ENCODE measurements at places on chromosomes 7 and 10.

- DNase-seq: no peak
Measured at GRCh38 chr7:52715701-52716100, 319.7 kb upstream of the POM121L12 start.

GRCh38 chr10:75211007-75211691, 553 bp downstream of the VDAC2 start:
- DNase-seq: peak; percentile 9

GRCh38 chr7:98303906-98304305, 22.4 kb downstream of the BRI3 start:
- no peak for DNase-seq

GRCh38 chr10:4130685-4131084, 345.7 kb upstream of the KLF6 start:
- no peak for DNase-seq

DNA sequence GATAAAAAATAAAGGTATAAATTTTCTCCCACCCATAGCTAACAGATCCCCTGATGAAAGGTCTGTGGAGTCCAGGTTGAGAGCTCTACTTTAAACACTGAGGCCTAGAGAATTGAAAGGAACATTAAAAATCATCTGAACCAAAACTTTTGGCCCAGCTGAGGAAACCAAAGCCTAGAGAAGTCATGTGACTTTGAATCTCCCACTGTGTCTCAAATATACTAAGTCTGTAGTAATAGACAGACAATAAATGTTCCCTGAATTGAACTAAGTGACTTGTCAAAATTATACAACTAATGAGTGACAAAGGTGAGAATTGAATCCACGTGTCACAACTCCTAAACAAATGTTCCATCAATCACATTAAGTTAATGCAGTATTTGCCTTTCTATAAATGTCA, 5.7 kb downstream of the GBX1 start:
- DNase-seq: no peak

DNA sequence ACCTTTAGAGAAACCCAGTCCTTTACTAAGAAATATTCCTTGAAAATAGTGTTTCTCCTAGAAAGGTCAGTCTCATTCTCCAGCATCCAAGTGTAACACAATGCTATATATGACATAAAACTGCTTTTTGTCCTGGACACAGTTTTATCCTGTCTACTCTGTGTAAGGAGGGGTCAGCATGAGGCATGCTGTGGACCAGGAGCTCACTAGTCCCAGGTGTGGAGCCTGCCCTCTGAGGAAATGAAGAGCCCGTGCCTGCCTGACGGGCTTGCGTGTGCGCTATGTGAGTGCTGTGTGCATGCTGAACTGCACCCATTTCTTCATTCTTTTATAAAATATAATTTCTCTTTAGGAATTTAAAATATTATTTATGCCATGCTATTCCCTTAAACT, 182.8 kb upstream of the CDCA7L start:
- no peak for DNase-seq

GRCh38 chr7:98420966-98421612, 20.2 kb upstream of the BAIAP2L1 start:
- DNase-seq: peak; percentile 77

DNA sequence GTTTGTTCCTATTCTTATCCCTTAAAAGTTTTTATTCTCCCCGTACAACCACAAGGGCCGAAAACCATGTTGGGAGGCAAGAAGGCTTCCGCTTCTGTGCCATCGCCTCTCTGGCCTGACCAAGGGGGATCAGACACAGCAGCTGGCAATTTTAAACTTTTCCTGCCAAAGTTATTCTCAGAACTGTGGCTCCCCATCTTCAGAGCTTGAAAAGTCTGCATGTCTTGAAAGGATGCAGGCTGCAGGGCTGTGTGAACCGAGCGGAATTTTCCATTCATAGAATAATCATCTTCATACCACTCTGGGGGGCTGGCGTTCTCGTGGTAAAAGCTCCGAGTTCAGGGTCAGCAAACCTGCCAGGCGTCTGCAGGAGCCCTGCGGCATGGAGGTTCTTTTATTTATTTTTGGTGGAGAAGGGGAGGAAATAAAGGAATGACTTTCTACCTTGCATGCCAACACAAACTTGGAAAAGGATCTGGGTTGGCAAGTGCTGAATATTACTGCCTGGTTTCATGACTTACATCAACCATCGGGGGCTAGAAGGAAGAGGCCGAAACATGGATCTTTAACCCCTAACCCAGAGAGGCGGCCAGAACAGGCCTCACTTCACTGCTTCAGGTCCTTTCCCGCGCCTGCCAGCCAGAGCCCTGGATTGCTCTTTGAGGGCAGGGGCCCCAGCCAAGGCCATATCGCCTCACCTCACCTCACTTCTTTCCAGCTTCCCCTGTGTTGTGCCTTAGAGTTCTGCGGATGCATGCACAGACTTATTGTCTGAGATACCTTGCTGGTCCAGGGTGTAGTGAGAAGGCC, 3.0 kb upstream of the NANOS1 start:
- DNase-seq: no peak

- DNase-seq: peak; percentile 32
Measured at GRCh38 chr7:116953906-116954838, 871 bp downstream of the ST7 start.

GRCh38 chr10:17585016-17585415, 32.2 kb downstream of the HACD1 start:
- DNase-seq: no peak

DNA sequence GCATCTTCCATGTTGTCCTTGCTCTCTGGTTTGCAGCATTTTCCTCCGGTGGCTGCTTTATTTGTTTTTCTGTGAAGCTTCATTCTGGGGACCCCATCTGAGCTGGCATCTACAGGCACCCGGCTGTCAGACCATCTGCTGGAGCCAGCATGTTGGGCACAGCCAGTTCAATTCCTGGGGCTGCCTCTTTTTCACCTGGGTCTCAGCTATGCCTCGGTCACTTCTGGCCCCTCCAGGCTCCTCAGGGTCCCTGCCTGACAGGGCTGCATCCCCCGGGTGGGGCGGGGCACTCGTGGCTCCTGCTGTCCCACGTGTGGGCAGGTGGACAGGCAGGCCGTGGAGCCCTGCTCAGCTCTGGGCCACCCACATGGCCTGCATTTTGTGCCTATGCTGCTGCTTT, 8.1 kb downstream of the SCART1 start:
- no peak for DNase-seq

DNA sequence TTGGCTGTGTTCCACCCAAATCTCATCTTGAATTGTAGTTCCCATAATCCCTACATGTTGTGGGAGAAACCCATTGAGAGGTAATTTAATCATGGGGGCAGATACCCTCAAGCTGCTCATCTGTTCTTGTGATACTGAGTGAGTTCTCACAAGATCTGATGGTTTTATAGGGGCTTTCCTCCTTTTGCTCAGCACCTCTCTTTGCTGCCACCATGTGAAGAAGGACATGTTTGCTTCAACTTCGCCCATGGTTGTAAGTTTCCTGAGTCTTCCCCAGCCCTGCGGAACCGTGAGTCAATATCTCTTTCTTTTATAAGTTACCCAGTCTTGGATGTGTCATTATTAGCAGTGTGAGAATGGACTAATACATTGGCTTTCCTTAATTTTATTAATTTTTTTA, 527.8 kb downstream of the MDFIC start:
- no peak for DNase-seq

DNA sequence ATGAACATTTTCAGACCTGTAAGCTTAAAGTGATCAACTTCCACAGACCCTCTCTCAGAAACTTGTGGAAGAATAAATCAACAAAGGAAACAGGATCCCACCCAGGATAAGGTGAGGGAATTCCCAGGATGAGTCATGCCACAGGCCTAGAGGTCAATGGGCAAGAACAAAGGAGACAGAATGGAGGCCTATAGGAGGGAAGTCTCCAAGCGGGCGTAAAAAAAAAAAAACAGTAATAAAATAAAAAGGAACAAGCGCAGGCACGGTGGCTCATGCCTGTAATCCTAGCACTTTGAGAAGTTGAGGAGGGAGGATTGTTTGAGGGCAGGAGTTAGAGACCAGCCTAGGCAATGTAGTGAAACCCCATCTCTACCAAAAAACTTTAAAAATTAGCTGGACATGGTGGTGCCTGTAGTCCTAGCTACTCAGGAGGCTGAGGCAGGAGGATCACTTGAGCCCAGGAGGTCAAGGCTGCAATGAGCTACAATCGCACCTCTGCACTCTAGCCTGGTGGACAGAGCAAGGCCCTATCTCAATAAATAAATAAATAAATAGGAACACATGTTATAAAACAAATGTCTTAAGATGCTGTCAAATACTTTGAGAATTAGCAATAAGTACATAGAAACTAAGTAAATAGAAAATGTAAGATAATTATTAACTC, 8.4 kb downstream of the SORBS1 start:
- DNase-seq: no peak

DNA sequence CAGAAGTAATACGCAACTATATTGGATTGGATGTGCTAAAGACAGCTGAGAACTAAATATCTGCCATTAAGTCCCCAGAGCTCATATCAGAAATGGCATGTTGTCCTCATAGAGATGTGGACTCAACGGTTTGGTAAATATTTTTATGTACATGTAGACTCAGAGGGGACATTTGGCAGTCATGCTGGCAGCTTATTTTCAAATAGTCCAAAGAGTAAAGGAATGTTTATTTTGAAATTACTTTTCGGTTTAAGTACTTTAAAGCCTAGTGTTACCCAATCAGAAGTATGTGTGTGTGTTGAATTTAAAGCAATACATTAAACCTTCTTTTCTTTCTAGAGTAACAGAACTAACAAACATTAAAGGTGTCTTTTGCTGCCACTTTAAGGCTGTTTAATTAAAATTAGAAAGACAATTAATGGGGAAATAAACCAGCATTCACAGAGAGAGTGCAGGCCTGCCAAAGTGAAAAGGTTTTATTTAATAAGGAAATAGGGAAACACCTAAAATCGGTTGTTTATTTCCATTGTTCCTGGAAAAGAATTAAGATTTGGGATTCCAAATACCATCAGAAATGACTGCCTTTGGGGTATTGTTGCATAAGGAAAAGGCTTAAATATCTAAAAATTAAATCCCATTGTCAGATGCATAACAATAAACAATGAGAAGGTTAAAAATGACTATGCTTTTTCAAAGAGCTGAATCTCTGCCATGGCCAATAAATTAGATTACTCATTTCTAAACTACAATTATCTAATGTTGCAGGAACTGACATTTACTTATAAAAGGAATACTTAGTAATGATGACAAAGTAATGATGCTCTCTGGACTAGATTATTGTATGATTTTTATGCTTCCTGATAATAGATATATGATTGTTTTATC, 113.4 kb upstream of the AHR start:
- no peak for DNase-seq

- no peak for DNase-seq
Measured at GRCh38 chr10:43187213-43187612, 49.0 kb downstream of the CSGALNACT2 start.

DNA sequence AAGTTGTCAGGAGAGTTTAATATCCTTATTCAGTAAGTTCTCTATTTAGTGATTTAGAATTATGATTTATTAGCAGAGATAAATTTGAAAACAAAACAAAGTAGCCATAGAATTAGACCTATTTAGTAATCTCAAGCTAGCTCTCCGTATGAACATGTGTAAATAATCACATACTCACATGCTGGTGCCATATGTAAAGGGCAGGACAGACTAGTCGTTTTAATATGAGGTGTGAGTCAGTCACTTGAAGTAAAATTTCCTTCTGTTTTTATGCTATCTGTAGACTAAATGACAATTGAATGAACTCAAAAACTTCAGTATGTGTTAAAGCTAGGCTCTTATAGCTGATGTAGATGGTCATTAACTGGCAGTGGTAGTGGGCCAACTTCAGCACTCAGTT, 67.1 kb downstream of the WAC start:
- DNase-seq: no peak

GRCh38 chr7:77199013-77199966, at the start of gene FGL2:
TSS of gene FGL2 (minus strand) at chr7:77199819. CDS start at chr7:77199793, 26 bp downstream.
- DNase-seq: peak; percentile 55

DNA sequence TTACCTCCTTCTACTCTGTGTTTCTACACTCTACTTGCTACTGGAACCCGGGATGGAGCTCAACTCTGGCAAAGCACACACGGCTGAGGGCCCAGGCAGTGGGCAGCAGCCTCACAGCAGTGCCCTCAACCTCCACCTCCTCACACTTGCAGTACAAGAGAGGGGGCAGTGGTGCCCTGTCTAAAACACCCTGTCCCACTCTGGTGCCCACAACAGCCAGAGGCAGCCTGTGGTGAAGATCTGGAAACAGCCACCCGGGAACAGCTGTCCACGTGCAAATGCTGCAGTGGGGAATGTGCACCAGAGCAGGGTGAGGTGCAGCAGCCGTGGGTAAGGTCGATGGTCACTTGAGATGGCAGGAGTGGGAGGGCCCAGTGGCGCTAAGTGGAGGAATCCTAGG, 13.7 kb downstream of the MAT1A start:
- DNase-seq: no peak

GRCh38 chr7:88040694-88041093, 106.6 kb downstream of the ADAM22 start:
- DNase-seq: no peak

- no peak for DNase-seq
Measured at GRCh38 chr7:155918720-155919390, 106.6 kb upstream of the SHH start.

GRCh38 chr7:96100737-96101136, 221.2 kb downstream of the SLC25A13 start:
- DNase-seq: no peak

DNA sequence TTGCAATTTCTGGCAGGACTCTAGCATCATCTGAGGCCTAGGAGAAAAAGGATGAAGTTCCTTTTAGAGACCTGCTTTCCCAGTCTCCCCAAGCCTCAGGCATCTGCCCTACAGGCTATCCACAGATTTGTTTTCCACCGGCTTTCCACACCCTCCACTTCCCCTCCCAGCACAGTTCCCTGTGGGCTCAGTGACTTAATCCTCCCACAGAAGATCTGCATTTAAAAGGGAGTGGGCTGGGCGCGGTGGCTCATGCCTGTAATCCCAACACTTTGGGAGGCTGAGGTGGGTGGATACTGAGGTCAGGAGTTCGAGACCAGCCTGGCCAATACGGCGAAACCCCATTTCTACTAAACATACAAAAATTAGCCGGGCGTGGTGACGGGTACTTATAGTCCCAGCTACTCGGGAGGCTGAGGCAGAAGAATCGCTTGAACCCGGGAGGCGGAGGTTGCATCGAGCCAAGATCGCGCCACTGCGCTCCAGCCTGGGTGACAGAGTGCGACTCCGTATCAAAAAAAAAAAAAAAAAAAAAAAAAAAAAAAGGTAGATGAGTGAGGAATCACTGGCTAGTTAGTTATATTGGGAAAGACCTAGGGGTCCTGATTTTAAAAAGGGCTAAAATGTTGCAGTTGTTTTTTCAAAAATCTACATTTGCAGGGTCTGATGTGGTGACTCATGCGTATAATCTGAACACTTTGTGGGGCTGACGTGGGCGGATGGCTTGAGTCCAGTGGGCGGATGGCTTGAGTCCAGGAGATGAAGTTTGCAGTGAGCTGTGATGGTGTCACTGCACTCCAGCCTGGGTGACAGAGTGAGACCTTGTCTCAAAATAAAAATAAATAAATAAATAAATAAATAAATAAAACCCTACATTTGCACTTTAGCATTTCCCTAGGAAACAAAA, 119.5 kb downstream of the BAMBI start:
- DNase-seq: no peak

All from CD4-positive, alpha-beta T cell treated with Interleukin-17A for 4 hours (primary cell).